Natural killer cell (primary cell): ENCODE measurements at places on chromosomes 1 and 21.

DNA sequence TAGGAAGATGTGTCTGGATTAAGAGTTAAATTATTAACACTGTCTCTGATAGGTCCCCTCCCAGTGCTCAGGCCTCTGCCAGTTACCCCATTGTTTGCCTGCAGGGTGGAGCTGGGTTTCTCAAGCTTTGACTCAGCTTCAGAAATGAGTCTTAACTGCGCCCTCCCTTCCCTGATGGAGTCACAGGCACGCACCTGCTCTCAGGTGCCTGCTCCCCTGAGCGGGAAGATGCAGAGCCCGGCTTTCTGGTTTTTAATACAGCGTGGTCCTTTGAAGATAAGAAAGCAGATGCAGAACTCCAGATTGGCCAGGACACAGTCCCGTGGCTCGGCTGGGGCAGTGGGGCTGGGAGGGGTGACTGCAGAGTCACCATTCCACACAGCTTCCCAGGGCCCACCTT is 3.2 kb upstream of the SPRR4 start:
- DNase-seq: no peak

GRCh38 chr1:183467687-183468086 is 4.6 kb upstream of the SMG7 start:
- DNase-seq: no peak

GRCh38 chr1:175320804-175321203 is 128.2 kb upstream of the KIAA0040 start:
- DNase-seq: no peak

- DNase-seq: no peak
Observed at GRCh38 chr1:228799924-228800323, 64.6 kb downstream of the RHOU start.

- DNase-seq: no peak
Observed at GRCh38 chr21:45498646-45499000, 43.6 kb downstream of the SLC19A1 start.

DNA sequence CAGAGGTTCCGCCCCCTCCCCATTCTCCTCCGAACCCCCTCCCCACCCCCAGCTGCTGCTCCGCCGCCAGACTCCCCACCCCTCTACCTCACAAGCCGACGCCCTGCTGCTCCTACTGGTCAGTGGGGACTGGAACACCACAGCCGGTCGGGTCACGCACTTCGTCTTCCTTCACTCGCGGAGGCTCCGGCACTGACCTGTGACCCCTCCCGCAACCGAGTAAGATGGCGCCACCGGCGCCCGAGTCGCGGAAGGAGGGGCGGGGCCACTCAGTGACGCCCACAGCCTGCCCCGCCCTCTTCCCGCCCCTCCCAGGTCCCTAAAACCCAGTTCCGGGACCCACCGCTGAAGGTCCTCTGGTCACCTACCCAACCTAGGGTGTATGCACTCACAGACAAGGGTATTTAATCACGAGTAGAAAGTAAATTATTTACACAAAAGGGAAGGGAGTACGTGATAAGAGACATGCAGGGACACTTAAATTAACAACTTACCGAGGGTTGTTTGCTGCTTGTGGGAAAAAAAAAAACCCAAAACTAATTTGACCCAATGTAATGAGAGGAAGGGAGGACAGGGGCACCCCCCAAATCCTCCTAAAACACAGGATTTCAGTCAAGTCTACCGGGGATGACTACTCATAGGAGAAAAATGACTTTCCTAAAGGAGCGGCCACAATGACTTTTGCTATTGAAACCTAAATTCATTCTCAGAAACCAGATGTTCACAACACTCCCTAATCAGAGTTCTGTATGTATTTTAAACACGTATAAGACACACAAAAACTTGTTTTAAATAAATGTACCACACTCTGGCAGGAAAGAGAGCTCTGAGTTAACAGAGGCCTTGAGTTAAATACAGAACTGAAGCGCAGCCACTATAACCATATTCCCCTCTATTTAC is at the start of gene RIT1:
TSS of gene RIT1 (minus strand) at position 194 of the 900 bp plus-strand sequence. CDS start 588 bp downstream, outside the sequence.
- peak; percentile 82 for DNase-seq

DNA sequence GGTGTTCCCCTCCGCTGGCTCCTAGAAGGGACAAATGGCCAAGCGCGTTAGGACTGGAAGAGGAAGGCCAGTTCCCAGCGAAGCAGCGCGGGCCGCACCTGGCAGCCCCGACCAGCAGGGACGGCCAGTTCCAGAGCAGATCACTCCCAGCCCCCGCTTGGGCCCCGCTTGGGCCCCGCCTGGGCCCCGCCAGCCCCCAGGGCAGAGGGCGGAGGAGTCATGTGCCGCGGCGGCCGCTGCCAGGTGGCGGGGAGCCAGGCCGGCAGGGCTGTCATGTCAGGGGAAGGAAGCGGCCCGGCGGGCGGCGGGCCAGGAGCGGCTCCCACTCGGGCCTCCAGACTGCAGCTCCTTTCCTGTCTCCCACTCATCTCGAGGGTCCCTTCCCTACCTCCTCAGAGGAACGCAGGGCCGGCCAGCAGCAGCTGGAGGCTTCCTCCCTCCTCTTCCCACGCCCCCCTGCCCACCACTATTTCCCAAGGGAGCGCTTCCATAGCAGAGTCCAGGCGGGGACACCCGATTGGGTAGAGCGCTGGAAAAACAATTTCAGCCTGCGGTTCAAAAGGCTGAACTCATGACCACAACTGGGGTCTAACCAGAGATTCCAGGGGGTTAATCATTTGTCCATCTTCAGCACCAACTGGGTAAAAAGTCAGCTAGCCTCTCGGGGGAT is 16.5 kb downstream of the ZNF697 start:
- no peak for DNase-seq

- DNase-seq: no peak
Observed at GRCh38 chr1:47887475-47888293, 109.5 kb downstream of the TRABD2B start.

DNA sequence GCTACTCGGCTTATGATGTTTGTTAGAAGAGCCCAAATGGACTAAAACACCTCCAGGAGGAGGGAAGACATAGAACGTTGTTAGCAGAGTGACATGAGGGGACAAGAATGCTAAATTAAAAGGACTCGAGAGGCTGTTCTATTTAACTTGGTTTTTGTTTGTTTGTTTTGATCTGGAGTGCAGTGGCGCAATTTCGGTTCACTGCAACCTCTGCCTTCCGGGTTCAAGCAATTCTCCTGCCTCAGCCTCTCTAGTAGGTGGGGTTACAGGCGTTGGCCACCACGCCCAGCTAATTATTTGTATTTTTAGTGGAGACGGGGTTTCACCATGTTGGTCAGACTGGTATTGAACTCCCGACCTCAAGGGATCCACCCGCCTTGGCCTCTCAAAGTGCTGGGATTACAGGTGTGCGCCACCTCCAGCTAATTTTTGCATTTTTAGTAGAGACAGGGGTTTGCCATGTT is 5.1 kb upstream of the HNRNPU start:
- no peak for DNase-seq

- DNase-seq: peak; percentile 37
Observed at GRCh38 chr1:154988058-154988954, 5.1 kb upstream of the LENEP start.

GRCh38 chr1:219542828-219543518 is 69.9 kb downstream of the ZC3H11B start:
- DNase-seq: no peak

DNA sequence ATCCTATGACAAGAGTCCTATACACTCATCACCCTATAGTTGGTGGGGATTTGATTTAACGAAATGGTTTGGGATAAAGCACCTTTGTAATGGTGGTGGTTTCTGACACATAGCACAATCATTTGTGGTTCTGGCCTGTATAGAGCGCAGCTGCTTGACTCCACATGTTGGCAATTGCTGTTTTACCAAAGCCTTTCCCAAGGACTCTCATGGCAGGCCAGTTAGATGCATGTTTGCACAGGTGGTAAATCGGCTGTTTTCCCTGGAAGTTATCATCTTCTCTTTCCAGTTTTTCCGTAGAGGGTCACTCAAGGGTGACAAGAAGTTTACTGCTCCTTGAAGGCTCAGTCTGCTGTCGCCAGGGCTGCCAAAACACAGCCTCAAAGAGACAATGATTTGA is 17.1 kb upstream of the XPR1 start:
- no peak for DNase-seq

DNA sequence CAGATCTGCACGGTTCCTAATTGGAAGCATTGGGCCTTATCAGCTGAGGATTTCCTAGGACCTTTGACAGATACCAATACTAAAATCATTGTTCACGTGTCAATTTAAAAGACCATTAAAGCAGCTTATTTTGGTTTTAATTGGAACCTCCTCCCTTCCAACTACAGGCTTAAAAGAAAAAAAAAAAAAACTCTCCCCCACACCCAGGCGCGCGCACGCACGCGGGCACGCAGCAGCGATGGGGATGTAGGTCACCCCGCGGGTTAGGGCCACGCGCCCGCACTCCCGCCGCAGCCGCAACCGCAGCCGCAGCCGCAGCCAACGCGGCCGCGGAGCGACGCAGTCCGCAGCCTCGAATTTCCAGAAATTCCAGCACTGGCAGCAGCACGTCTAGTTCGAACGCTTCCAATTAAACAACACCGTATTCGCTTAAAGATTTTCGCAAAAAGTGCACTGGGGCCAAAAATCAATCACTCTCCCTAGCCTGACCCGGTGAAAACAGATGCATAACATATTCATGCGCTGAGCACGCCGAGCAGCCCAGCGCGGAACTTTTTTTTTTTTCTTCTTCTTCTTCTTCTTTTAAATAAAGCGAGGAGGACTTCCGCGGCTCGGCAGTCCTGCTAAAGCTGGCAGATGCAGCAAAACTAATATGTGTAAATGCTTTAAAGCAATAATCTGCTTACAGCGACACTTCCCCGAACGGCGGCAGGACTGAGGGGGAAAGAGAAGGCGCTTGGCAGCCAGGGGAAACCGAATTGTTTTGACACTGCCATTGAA is 13.3 kb upstream of the BARHL2 start:
- DNase-seq: no peak

GRCh38 chr1:147627435-147628110 is 42.8 kb downstream of the ACP6 start:
- peak; percentile 35 for DNase-seq

- no peak for DNase-seq
Observed at GRCh38 chr1:11729498-11730428, 6.2 kb upstream of the AGTRAP start.

DNA sequence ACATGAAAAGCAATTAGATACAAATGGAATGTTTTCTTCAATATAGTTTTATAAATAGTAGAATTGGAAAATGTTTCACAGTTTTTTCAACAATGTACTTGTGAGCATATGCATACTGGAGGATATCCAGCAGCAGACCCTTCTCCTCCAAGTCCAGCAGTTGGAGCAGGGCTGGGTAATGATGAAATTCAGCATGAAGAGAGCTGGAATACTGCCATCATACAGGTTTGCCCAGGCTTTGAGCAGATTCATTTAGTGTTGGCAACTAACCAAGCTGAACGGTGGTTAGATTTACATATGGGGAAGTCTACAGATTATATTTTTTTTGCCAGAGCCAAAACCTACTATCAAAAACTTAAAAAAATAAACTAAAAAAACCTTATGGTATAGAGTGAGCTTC is 38.3 kb downstream of the WDR3 start:
- no peak for DNase-seq

- DNase-seq: no peak
Observed at GRCh38 chr1:99644279-99645004, 1.5 kb upstream of the PALMD start.

DNA sequence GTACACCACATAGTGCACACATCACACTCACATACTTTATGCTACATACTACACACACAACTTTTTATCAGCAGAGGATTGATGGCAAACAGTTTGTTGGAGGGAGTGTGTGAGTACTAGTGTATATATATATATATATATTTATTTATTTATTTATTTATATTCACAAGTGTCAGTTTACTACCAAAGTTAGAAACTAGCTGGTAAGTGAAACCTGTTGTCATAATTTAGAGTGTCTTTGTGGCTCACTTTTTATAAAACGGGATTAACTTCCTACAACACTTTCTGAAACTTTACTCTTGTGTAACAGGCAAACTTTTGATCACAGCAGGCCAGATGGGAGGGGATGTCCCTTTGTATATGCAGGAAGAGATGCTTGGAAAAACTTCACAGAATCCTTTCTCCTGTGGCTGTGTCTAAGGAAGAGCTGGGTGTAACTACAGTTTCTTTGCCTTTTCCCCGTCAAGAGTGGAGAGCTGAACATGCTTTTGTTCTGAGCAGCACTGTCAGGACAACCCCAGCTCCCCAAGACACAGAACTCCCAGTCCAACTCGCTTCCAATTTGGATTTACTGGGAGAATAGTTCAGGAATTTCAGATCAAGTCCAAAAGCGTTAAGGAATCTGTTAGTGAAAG is 1.9 kb upstream of the SAMD13 start:
- peak; percentile 4 for DNase-seq

DNA sequence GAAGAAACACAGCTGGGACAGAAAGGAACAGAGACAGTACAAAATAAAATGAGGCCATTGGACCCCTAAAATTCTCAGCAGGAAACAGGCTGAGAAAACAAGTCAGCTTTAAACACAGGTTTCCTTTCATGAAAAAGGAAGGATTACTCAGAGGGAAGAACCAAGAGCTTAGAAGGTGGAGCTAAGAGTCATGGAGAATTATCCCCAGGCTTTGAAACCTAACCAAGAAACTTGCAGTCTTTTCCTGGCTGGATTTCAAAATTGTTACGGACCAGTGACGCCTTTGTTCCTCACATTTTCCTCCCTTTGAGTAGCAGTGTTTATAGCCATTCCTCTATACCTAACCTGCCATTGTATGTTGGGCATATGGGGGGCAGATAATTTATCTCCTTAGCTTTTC is 8.8 kb downstream of the HMGB4 start:
- no peak for DNase-seq

DNA sequence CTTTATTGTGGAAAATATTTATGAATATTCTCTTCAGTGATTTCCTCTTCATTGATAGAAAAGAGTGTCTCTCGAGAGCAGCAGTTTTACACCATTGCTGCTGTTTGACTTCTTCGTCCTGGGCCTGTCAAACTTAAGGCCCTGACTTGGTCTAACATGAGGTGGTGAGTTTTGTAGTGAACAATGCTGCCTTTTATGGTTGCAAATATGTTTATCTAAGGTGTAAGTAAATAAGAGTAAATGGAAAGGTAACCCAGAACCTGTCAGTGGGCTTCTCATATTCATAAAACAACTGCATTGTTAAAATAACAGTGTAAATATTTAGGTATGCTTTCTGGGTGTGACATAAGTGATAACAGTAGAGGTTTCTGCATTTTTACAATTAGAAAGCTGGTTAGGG is 62.8 kb upstream of the SCCPDH start:
- no peak for DNase-seq

- DNase-seq: no peak
Observed at GRCh38 chr21:37184784-37185593, 82.1 kb downstream of the VPS26C start.

GRCh38 chr21:45404730-45405270 is at the start of gene COL18A1:
Gene COL18A1, plus strand, starts transcription at chr21:45405165. Its CDS starts 66 bp downstream, at chr21:45405231.
- DNase-seq: no peak

- no peak for DNase-seq
Observed at GRCh38 chr1:68429233-68429808, 20.4 kb downstream of the RPE65 start.

- DNase-seq: no peak
Observed at GRCh38 chr1:11056504-11056903, 3.3 kb downstream of the SRM start.

- DNase-seq: no peak
Observed at GRCh38 chr1:99737016-99737415, 29.4 kb downstream of the FRRS1 start.

GRCh38 chr1:180246579-180246978 is 16.5 kb downstream of the LHX4 start:
- no peak for DNase-seq
